ENCODE measurements at places on chromosomes 13 and 19. TPM values are rescaled to one million over a fixed set of nuclear protein-coding genes. Genes with fewer than 3 reads are reported as not detected.

The PSG3 gene
- total RNA-seq = not detected

The SPIB gene
- 2.8 TPM for total RNA-seq

- no peak overlapping the region for H3K4me3 ChIP-seq
- no peak overlapping the region for H3K27ac ChIP-seq
- H3K36me3 ChIP-seq = no peaks in the 10 kb centered on the region
- DNase-seq = no peak
- H3K4me1 ChIP-seq = no peaks in the 10 kb centered on the region
Observed at GRCh38 chr13:34401696-34402095, 540.4 kb upstream of the NBEA start.

The SIGLEC14 gene
- 4.9 TPM for total RNA-seq

The METTL21C gene
- not detected for total RNA-seq

- no peak within 1 kb of the TSS for H3K27ac ChIP-seq
- H3K27me3 ChIP-seq = no peaks in the 10 kb centered on the region
- no peaks in the 10 kb centered on the region for H3K36me3 ChIP-seq
- H3K4me1 ChIP-seq = no peaks in the 10 kb centered on the region
Observed at GRCh38 chr19:50162988-50163387, at the start of gene IZUMO2. Gene IZUMO2, minus strand, starts transcription at chr19:50163281. Its CDS starts 87 bp downstream, at chr19:50163194.

GRCh38 chr13:34031610-34032009 is 213.7 kb downstream of the RFC3 start:
- H3K36me3 ChIP-seq = no peaks in the 10 kb centered on the region
- H3K4me3 ChIP-seq = no peak overlapping the region
- no peak overlapping the region for H3K27ac ChIP-seq
- no peak for DNase-seq

The TNFSF13B gene
- total RNA-seq = 9.5 TPM

The FPR1 gene
- 6.4 TPM for total RNA-seq

DNA sequence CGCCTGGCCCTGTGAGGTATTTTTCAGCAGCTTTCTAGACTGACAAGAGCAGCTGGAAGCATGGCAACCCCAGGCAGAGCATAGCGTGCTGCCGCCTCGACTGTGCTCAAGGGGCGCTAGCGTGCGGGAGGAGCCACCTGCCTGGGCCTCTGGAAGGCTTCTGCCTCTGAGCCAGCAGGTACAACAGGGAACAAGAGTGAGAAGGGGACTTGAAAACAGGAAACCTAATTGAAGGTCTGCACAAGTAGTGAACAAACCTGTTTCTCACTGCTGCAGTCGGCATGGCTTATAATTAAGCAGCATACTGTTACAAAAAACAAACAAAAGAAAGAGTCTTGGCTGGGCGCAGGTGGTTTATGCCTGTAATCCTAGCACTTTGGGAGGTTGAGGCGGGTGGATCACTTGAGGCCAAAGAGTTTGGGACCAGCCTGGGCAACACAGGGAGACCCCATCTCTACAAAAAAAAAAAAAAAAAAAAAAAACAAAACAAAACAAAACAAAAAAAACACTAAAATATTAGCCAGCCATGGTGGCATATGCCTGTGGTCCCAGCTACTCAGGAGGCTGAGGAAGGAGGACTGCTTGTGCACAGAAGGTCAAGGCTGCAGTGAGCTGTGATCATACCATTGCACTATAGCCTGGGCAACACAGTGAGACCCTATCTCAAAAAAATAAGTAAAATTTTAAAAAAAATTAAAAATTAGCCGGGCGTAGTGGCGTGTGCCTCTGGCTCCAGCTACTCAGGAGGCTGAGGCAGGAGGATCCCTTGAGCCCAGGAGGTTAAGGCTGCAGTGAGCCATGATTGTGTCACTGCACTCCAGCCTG is 12.6 kb upstream of the GARRE1 start:
- no peak overlapping the region for H3K4me3 ChIP-seq
- no peaks in the 10 kb centered on the region for H3K36me3 ChIP-seq
- H3K27ac ChIP-seq = no peak overlapping the region
- H3K4me1 ChIP-seq = no peaks in the 10 kb centered on the region

DNA sequence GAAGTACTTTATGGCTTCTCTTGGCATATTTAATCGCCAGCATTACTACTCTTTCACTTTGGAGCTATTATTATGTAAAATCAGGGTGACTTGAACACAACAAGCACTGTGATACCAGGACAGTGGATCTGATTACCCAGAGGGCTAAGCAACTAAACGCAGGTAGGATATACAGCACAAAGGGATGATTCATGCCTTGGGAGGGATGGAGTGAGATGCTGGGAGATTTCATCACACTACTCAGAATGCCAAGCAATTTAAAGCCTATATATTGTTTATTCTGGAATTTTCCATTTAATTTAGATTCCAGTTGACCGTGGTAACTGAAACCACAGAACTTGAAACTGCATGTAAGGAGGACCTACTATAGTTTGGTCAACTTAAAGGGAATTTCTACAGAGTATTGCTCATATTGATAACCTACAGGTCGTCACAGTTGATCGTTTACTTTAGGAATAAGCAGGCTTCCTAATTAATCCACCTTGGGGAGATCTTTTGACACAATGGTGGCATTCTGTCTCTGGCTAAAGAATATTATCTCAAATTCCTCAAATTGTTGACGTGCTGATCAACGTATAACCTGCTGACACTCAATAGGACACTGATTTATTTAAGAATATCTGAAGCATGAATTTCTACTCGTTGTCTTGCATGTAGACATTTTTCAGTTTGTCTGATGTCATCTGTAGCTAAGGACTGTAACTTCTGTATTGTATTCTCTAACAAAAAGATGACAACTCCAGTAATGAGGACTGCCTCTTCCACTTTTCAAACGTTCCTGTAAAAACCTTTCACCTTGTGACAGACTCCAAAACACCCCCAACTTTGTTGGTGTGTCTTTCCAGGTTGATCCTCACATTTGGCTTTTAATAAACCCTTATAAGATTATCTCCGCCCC is 254.2 kb downstream of the GPC5 start:
- no peaks in the 10 kb centered on the region for H3K27me3 ChIP-seq
- H3K4me1 ChIP-seq = no peaks in the 10 kb centered on the region
- H3K36me3 ChIP-seq = no peaks in the 10 kb centered on the region

GRCh38 chr19:28330831-28331230 is 882.1 kb downstream of the UQCRFS1 start:
- H3K4me3 ChIP-seq = no peak overlapping the region
- H3K36me3 ChIP-seq = no peaks in the 10 kb centered on the region
- no peak overlapping the region for H3K27ac ChIP-seq
- no peaks in the 10 kb centered on the region for H3K27me3 ChIP-seq

The TYROBP gene
- total RNA-seq = 469 TPM

All from natural killer cell (primary cell).